ENCODE measurements at places on chromosomes 1 and 21.

- DNase-seq, result no peak
These were observed 150.3 kb downstream of the PEX14 start for GRCh38 chr1:10625076-10625475.

DNA sequence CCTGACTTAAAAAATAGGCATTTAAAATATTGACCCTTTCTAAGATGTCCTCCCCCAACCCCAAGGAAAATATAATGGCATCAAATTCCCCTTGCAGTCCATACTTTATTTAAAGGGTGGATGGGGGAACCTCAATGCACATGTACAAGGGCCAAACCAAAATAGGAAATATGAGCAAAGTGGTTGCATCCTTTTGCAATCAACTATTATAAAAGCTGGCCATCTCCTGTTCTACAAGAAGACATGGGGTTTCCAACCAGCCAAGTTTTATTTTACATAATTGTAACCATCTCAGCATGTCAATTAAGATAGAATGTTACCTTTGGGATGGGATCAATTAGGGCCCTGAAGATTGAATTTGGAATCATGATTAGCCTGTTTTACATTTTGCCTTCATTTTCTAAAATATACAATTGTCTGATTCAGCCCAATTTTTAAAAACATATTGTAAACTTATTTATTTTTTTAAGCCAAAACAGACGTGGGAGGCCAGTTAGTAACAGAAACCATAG lies 146.7 kb upstream of the NFIA start:
- no peak for DNase-seq

DNA sequence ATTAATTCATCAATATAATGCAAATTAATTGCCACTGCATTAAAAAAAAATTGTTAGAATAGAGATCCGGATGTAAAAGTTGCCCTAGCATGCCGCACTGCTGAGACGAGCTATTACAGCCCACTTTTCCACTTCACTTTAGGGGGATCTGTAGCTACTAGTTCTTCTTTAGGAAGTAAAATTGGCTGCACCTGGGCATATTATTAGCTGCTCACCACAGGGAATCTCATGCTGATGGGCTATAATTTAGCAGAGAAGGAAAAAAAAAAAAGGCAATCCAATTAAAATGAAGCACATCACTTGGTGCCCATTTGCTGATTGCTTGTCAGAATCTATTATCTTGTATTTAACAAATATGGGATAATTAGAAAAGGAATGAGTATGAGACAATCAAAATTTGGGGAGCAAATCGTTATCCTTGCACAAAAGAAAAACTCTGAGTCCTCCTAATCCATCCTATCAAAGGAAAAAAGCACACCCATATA lies 233.4 kb downstream of the DSCAM start:
- no peak for DNase-seq

- no peak for DNase-seq
These were observed 60.4 kb downstream of the CAPZB start for GRCh38 chr1:19424651-19425570.

- no peak for DNase-seq
These were observed 152.8 kb downstream of the GRIK3 start for GRCh38 chr1:36881541-36881940.

DNA sequence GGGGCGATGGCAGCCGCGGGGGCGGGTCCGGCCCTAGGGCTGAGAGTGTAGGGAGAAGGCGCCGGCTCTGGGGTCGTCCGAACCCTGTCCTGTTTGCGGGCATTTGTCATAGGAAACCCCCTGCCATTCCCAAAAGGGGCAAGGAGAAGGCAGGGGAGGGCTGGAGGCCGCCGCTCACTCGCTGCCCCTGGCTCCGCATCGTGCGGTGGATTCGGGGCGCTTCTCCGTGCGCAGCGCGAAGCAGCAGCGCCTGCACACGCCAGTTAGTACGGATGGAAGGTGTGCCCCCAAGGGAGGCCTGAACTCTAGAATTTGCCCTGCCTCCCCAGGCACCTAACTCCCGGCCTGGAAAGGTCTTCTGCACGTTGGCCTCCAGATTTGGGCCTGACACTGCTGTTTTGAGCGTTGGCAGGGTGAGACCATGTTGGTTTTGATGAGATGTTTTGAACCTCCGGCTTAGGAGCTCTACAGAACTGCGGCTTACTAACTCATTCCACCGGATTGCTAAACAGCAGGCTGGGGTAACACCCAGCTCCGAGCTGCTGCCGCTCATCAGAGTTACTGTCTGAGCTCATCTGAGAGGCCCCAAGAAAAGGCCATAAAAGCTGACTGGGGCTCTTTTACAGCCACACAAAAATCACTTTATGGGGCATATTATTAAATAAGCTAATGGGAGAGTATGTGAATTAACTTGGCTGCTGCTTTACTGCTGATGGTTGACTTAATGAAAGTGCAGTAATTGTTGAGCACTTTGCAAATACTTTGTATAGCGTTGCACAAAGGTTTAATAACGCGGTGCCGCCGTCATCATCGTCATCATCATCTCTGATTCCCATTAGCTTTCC lies 987 bp downstream of the GPR137B start:
- peak; percentile 24 for DNase-seq

DNA sequence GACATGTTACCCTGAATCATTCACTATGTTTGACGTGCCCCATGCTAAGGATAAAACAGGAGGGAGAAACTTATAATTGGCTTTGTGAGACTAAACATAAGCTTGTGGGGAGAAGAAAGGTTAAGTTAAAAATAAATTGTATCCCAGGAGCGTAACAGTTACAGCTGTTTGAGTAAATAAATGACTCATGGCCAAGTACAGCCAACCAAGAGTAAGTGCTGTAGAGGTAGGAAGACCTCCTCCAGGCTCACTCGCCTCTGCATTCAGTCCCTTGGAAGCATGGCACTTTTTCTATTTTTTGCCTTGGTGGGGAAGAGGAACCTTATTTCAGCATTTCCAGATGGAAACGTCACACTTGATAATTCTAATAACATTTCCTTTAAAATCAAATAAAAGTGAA lies 116.5 kb downstream of the ZP4 start:
- DNase-seq, result no peak

- no peak for DNase-seq
These were observed 54.4 kb downstream of the SNRPE start for GRCh38 chr1:203915811-203916210.

DNA sequence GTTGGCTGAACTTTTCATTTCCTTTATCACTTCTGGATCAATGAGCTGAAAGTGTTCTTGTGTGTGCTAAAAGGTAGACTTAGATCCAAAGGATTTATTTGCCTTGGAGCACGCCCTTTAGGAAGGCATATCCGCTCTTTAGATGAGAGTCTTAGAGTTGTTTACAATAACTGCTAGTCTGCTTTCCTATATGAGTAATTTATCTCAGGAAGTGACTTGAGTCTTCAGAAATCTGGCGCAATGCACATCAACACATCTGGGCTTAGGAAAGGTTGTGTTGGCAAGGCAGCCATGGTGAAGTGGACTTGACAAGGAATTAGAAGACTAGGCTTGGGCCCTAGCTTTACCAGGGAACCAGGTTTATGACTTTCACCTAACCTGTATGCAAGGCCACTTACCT lies 204.1 kb upstream of the PTGFR start:
- no peak for DNase-seq

DNA sequence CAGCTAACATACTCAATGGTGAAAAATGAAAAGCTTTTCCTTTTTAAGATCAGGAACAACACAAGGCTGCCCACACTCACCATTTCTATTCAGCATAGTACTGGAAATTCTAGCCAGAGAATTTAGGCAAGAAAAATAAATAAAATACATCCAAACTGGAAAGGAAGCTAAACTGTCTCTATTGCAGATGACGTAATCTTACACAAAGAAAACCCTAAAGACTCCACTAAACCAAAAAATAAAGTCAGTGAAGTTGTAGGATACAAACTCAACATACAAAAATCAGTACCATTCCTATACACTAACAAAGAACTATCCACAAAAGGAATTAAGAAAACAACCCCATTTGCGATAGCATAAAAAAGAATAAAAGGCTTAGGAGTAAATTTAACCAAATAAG lies 181.2 kb downstream of the BRINP3 start:
- no peak for DNase-seq

- no peak for DNase-seq
These were observed 15.4 kb downstream of the ASB17 start for GRCh38 chr1:75916834-75917233.

DNA sequence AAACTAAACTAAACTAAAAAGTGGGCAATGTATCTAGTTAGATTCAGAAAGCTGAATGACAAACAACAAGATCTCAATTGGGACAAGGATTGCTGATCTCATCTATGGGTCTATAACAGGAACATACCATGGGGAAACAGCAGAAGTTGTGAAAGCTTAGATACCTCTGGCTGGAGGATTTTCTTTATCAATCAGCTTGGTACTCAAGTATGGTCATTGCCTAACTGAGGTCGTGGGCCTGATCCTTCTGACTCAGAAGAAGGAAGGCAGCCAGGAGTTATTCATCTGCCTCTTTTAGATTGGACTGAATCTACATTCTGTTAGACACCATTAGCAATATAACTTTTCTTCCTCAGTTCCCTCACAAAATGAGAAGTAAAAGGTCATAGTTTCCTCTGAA lies 39.7 kb downstream of the DNTTIP2 start:
- no peak for DNase-seq

DNA sequence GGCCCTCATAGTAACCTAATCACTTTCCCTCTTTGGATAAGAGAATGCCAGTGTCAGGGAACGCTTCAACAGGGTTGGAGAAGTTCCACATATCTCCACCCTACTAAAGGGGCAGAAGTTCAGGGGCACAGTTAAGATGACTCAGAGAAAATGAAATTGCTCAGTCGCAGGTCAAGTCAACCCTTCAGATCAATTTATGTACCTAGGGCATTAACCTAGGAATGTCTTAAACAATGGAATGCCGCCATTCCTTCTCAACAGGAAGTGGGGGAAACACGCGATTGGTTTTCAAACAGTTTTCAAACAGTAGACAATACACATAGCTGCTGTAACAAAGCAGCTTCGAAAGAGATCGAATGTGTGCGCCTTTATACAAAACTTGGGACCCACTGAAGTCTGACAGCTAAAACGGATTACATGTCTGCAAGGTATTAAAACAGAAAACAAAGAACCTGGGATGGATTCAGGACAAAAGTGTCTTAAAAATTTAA lies 897 bp downstream of the SLC25A24 start:
- peak; percentile 50 for DNase-seq

DNA sequence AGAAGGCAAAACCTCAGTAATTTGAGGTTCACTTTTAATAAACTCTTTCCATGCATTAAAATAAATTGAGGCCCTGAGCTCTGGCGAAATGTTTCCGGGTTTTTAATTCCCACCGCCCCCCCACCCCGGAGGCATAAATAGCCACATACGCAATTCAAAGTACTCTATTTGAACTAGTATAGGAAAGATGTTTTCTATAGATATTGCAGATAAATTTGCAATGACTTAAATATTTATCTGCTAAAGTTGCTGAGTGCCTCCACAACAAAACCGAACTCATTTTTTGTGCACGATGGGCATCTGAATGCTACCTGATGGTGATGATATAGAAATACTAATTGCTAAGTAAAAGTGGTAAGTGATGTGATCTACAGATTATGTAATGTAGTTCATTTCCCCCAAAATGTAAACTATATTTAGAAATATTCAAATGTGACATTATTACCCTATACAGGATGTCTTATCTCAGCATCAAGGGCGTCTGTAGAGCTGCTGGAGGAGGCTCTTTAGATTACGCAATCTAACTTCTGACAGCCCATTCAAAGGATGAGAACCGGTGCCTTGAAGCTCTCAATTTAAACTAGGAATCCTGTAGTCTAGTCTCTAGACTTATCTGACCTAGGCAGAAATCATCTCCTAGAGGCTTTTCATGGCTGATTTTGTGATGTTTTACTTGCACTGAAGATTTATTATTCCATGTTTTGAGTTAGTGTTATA lies 8.5 kb downstream of the IRF2BP2 start:
- no peak for DNase-seq

- DNase-seq, result no peak
These were observed 1054.1 kb downstream of the TTLL7 start for GRCh38 chr1:82944822-82945221.

DNA sequence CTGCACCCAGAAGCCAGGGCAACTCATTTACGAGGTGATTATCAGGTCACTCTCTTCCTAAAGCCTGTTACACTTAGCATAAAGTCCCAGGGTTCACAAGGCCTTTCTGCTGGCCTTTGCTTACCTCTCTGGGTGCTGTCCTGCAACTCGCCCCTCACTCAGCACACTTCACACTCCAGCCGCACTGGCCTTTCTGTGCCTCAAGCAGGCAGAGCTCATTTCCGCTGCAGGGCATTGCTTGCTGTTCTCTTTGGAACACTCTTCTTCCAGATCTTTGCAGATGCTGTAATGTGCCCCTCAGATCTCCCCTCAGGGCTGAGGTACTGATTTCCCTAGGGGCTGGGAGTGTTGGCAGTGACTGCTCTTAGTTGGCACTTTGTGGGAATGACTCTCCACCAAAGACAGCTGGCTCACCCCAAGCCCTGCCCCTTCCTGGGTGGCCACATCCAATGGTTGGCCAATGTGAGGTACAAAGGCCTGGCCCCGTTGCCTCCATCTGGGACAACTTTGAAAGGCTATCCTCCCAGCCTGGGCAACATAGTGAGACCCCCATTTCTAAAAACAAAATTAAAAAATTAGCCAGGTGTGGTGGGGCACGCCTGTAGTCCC lies 50.8 kb upstream of the SSBP3 start:
- DNase-seq, result no peak

GRCh38 chr1:1307261-1307922 lies 338 bp downstream of the ACAP3 start:
- peak; percentile 40 for DNase-seq

- no peak for DNase-seq
These were observed 1.2 kb downstream of the PRMT2 start for GRCh38 chr21:46636550-46637285.

DNA sequence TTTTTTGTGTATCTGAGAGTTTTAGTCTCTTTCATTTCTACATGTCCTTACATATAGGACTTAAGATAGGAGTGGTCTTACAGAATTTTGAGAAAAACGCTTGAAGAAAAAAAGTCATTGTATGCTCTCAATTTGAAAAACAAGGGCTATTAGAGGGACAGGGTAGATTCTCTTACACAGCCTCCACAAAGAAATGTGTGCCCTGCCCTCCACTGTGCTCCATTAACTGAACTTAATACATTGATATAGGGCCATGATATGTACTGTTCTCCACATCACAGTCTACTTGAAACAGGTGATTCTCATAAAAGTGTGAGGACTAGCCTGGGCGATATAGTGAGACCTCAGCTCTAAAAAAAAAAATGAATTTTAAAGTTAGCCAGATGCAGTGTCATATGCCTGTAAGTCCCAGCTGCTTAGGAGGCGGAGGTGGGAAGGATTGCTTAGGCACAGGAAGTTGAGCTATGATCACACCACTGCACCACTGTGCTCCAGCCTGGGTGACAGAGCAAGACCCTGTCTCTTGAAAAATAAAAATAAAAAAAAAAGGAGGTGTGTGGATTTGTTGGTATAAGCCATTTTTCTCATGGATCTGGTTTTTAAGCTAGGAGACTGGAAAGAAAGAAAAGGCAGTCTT lies 77.0 kb downstream of the HMCN1 start:
- no peak for DNase-seq

DNA sequence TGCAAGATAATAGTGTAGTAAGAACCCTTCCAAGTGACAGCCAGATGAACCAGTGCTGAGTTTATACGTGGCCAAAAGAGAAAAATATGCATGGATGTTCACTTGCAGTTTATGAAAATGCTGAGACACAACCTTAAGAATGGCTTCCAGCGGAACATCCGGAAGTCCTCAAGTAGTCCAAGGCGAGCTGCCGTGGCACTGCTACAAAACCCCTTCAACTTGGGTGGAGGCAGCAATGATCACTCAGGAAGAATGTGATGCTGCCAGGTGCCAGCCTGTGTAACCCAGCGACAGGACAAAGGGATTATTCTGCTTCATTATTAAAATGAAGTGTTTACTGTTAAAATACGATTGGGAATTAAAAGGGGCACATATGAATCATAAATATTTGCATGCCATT lies 179.6 kb downstream of the RUNX1 start:
- no peak for DNase-seq

- DNase-seq, result no peak
These were observed 8.4 kb downstream of the PLPP3 start for GRCh38 chr1:56570924-56571372.

Measured in ACHN (cell line).